Neural crest cell (in vitro differentiated cells): ENCODE measurements at places on chromosomes 5 and 9. TPM values are rescaled to one million over a fixed set of nuclear protein-coding genes. Genes with fewer than 3 reads are reported as not detected.

GRCh38 chr5:124888622-124889485, 142.4 kb upstream of the ZNF608 start:
- DNase-seq: no peak

DNA sequence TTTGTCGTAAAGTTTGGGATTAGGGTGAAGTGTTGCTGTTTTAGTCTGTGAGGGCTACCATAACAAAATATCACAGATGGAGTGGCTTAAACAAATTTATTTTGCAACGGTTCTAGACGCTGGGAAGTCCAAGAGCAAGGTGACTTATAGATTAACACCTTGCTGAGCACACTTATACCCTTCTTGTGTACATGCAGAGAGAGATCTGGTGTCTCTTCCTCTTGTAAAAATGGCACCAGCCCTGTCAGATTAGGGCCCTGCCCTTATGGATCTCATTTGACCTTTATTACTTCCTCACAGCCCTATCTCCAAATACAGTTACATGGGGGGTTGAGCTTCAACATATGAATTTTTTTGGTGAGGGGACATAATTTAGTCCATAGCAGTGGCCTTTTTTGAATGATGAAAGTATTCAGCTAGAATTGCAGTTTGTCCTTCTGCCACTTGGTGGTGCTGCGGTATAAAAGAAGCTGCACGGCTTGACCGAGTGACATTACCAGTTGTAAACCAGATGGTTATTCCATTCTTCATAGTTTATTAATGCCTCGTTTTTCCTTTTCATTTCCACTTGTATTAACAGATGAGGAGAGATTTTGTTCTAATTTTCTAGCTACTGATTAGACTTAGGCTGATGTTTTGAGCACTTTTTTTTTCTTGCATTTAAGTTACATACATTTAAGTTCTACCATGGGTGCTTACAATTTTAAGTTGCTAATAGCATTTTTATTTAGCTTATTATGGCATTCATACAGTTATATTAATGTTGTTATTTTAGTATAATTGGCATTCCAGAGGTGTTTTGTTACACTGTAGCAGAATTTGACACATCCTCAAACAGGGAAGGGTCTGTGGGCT, 19.4 kb downstream of the DCP2 start:
- DNase-seq: peak; percentile 78

DNA sequence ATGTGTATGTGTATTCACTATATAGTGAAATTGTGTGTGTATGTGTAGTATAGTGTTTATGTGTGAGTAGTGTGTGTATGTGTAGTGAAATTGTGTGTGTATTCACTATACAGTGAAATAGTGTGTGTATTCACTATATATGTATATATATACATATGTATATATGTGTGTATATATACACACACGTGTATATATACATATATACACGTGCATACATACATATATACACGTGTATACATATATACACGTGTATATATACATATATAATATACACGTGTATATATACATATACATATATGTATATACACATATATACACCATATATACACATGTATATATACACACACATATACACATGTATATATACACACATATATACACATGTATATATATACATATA, 403.6 kb upstream of the TUSC1 start:
- no peak for DNase-seq

GRCh38 chr5:15899481-15899880, 280.1 kb downstream of the MARCHF11 start:
- no peak for DNase-seq

- DNase-seq: no peak
Measured at GRCh38 chr5:67490543-67491321, 294.1 kb upstream of the CD180 start.

DNA sequence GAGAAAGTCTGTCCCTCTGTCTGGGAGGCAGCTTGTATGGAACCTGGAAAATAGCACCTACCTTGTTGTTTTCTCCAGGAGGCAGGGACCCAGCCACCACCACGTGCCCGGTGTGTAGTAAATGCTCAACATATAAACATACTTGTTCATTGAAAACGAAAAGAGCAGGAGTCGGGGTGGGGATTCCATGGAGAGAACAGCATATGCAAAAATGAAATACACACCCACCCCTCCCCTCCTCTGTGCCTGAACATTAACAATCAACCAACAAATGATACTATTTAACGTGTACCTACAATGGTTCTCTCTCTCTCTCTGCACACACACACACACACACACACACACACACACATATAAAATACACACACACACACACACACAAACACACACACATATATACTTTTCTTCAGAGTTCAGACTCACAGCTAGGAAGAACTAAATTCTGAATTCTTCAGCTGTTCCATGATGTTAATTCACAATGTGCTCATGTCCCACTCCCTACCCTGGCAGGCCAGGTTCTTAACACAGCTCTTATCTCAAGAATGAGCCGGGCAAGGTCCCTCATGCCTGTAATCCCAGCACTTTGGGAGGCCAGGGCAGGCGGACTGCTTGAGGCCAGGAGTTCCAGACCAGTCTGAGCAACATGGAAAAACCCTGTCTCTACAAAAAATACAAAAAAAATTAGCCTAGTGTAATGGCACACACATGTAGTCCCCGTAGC, 16.3 kb upstream of the DENND1A start:
- DNase-seq: no peak

Gene GALNT10
- 39.8 and 42.3 TPM in 2 replicates for total RNA-seq

GRCh38 chr9:19102631-19103345, at the start of gene HAUS6:
Gene HAUS6, minus strand, starts transcription at chr9:19102904. Its CDS starts 253 bp downstream, at chr9:19102651.
- DNase-seq: peak; percentile 84

- no peak for DNase-seq
Measured at GRCh38 chr9:27792971-27793689, 219.8 kb upstream of the C9orf72 start.

DNA sequence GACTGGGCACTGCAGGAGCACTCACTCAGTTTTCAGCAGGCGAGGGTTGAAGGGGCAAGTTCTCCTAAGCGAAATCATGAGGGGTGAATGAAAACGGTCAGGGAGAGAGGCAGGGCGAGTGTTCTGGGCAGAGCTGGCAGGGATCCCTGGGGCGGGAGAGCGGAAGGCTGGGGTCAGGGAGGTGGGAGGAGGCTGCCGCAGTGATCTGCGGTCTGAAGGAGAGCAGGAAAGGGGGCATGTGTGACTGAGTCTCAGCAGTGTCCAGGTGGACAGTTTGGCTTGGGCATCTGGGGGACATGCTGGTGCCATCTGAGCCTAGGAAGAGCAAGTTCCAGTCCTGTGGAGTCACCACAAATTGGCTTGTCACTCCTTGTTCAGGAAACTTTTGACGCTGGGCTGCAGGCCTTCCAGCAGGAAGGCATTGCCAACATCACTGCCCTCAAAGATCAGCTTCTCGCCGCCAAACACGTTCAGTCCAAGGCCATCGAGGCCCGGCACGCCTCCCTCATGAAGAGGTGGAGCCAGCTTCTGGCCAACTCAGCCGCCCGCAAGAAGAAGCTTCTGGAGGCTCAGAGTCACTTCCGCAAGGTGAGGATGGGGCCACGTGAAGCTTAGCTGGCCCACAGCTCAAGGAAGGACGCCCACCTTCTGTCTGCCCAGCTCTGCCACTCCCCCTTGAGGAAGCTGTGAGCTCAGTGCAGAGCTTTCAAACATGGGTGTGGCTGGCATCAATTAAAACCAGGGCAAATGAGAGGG, 31.1 kb downstream of the DYNC2I2 start:
- DNase-seq: no peak

Gene NUP214
- 72.3 and 77.9 TPM in 2 replicates for total RNA-seq
